ENCODE measurements at places on chromosomes 1 and 21. TPM values are rescaled to one million over a fixed set of nuclear protein-coding genes. Genes with fewer than 3 reads are reported as not detected.

The MAP3K21 gene
- not detected for total RNA-seq

DNA sequence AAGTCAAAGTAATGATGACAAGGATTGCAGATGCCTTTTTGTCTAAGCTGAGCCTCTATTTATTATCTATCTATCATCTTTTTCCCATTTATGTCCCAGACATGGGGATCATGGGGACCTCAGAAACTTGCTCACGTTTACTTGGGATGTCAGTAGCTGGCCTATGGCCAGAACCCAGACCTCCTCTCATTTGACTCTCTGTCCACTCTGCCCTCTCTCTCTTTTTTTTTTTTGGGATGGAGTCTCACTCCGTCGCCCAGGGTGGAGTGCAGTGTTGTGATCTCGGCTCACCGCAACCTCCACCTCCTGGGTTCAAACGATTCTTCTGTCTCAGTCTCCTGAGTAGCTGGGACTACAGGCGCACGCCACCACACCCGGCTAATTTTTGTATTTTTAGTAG lies 3.7 kb upstream of the ID3 start:
- H3K4me3 ChIP-seq = no peak overlapping the region
- H3K36me3 ChIP-seq = peaks cover 9% of the 10 kb centered on the region
- DNase-seq = peak; percentile 70
- H3K27me3 ChIP-seq = no peaks in the 10 kb centered on the region
- peaks cover 50% of the 10 kb centered on the region for H3K4me1 ChIP-seq

DNA sequence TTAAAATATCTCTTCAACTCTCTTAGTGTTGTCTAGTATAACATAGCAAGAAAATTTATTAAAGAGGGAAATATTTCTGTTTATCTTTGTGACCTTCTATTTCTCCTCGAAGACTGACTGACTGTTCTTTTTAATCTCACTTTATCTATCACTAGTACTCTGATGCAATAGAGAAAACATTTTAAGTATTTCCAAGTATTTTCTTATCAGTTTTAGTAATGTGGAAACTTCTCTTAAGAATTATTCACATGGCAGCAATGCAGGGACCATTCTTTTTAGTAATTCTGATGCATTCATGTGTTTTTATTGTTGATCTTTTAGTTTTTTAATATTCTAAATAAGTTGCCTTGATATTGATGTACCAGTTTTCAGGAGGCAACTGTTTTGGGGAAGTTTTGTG lies 115.7 kb downstream of the NEK7 start:
- H3K27me3 ChIP-seq = no peaks in the 10 kb centered on the region
- DNase-seq = no peak
- H3K36me3 ChIP-seq = no peaks in the 10 kb centered on the region
- H3K4me3 ChIP-seq = no peak overlapping the region
- no peaks in the 10 kb centered on the region for H3K4me1 ChIP-seq

- H3K36me3 ChIP-seq = no peaks in the 10 kb centered on the region
- H3K4me3 ChIP-seq = no peak overlapping the region
- DNase-seq = no peak
These were observed 15.0 kb upstream of the ZMYM6 start for GRCh38 chr1:35046730-35047129.

- no peak overlapping the region for H3K27ac ChIP-seq
- H3K4me1 ChIP-seq = no peaks in the 10 kb centered on the region
- H3K4me3 ChIP-seq = no peak overlapping the region
These were observed 89.2 kb upstream of the TMEM51 start for GRCh38 chr1:15064217-15064929.

DNA sequence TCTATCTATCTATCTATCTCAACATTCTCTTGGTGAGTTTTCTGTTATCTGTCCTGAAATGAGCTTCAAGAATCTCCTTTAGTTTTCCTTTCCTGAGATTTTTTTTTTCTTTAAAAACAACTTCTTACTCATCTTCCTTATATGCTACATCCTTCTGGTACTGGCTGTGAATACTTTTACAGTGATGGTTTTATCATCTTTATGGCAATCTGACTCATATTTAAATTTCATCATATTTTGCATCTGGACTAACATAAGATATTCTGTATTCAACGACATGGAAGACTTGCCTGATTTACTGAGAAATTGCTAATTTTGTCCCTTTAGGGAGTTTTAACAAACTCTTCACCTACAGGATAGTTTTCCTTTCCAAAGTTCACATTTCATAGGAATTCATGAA lies 33.0 kb downstream of the PDE4B start:
- H3K27me3 ChIP-seq = no peaks in the 10 kb centered on the region
- no peaks in the 10 kb centered on the region for H3K4me1 ChIP-seq
- no peak overlapping the region for H3K4me3 ChIP-seq
- no peak for DNase-seq
- H3K36me3 ChIP-seq = no peaks in the 10 kb centered on the region
- H3K27ac ChIP-seq = no peak overlapping the region

The PSMA5 gene
- total RNA-seq = 82.3 TPM

The NEK2 gene
- total RNA-seq = 63.3 TPM

GRCh38 chr1:116122955-116123757 lies 12.0 kb downstream of the MAB21L3 start:
- no peaks in the 10 kb centered on the region for H3K27me3 ChIP-seq
- H3K27ac ChIP-seq = no peak overlapping the region

DNA sequence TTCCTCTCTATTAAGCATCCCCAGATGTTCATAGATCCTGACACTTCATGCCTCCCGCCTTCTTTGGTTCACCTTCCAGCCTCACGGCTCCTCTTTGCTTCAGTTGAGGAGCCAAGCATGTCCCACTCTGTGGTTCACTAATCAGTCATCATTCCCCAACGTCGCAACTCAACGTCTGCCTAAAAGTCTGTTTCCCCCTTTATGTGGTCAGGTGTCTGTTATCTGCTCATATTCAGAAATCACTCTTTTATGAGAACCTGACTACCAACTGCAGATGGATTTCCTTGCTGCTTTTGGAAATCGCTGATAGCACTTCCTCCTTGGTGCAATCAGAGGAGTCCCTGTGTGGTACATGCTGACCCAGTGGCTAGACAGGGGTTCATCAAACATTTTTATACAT lies 94.1 kb upstream of the VANGL1 start:
- peaks cover 26% of the 10 kb centered on the region for H3K4me1 ChIP-seq
- H3K27ac ChIP-seq = no peak overlapping the region
- DNase-seq = no peak
- no peaks in the 10 kb centered on the region for H3K27me3 ChIP-seq
- H3K36me3 ChIP-seq = no peaks in the 10 kb centered on the region

The DCST1 gene
- not detected for total RNA-seq

The CLDN8 gene
- not detected for total RNA-seq

The SPATA45 gene
- not detected for total RNA-seq
